H54 (cell line): ENCODE measurements at places on chromosomes 1 and 21.
A peak's percentile ranks its signal among the peaks of the same experiment; 100 is the strongest.

- no peak for DNase-seq
Observed at GRCh38 chr1:164971391-164971790, 385.1 kb downstream of the LMX1A start.

DNA sequence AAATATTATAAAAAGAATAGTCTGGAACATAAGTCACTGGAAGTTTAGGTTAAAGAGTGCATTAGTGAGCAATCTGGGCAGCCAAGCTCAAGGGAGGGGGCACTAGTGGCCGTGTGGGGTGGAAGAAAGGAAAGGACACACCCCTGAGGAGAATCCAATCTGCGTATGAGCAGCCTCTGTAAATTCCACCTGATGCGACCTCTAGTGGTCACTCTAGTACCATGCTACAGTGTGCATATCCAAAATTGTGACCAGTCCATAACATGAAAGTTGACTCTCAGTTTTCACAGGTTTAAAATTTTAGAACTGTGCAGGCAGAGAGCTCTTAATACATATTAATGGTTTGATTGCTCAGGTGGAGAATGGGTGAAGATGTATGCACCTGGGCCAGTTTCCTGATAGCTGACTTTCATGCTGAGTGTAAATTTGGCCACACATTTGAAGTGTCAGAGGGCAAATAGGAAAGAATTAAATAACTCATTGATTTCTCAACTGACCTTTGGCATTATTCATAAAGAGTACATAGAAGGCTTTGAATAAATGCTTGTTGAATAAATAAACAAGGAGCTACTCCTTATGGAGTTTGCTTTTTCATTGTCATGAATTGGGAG is 105.9 kb upstream of the C21orf91 start:
- peak; percentile 44 for DNase-seq

DNA sequence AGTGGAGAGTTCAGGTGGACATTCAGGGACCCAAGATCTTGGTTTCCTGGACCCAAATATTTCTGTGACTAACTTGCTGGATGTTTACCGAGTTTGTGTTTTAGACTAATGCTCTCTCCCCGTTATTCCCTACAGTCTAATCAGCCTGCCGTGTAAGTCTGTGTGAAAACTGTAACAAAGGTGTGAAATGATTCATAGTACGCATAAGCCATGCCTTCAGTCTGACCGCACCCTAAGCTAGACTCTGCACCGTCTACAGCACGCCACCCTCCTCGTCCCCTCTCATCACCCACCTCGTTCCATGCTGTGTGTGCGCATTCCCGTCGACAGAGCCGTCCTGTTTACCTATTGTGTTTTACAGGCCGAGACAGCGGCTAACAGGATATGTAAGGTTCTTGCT is 50.5 kb downstream of the ACTN2 start:
- DNase-seq, result no peak

DNA sequence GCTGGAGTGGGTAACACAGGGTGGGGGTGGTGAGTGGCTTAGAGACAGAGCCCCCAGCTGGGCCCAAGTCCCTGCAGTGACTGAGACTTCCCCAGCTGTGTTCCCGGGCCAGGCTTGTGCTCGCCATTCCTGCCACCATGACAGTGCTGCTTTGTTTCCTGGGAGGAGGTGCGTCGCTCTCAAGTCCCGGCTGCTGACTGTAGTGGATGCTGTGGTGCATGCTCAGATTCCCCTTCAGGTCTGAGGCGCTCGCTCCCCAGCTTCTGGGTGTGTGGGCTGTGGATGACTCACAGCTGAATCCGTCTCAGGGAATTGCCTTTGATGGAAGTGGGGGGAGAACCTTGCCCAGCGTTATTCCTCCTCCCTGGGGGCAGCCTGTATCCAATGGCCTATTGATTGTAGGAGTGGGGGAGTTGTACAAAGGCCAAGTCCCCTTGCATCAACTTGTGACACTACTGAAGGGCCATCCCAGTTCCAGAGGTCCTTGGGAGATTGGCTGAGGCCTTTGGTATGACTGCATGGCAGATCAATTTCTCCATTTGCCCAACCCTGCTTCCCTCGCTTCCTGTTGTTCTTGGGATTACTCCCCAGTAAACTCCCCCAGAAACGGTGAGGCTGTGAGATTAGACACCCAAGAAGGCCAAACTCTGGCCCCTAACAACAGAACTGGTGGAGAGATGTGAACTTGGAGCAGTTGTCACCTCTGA is 17.8 kb upstream of the POU3F1 start:
- peak; percentile 92 for DNase-seq

- no peak for DNase-seq
Observed at GRCh38 chr1:231715816-231716722, 89.5 kb downstream of the DISC1 start.

- DNase-seq, result no peak
Observed at GRCh38 chr1:208177656-208178055, 66.5 kb downstream of the PLXNA2 start.

DNA sequence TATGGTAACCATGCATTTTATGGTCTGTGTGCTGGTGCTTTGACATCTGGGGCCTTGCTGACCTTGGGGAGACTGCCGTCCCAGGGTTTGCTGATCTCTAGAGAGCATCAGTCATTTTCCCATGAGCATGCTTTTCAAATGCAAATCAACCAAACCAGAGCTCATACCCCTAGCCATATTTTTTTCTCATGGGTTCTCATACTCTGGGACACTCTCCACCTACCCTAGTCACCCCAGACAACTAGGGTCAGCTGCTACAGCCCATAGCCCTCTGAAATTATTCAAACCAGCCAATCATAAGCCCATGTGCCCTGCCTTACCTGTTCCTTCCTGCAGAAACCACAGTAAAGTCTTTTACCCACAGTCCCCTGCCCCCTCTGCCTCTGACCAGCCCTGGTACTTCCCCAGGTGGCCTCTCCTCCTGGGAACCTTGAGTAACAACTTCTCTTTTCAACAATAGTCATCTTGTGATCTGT is 132.0 kb downstream of the MAP3K21 start:
- DNase-seq, result no peak

- DNase-seq, result no peak
Observed at GRCh38 chr1:46638921-46639320, 22.3 kb upstream of the MOB3C start.

DNA sequence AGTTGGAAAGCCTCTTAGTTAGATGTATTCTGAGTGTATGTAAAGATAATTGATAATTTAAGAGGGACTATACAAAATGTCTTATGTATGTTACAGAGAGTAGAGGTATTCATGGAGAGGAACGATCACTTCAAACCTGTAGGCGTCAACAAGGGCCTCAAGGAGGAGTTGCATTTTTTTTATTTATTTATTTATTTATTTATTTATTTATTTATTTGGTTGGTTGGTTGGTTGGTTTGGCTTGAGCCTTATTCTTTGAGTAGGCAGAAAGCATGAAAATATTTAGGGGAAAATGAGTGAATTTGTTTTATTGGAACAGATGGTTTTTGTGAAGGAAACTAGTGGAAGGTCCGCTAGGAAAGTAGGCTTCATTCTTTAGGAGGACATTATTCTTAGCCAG is 8.5 kb downstream of the ANGPTL1 start:
- no peak for DNase-seq

GRCh38 chr1:23578997-23579363 is 19.7 kb upstream of the ID3 start:
- DNase-seq, result no peak

- no peak for DNase-seq
Observed at GRCh38 chr1:90730243-90731022, 13.3 kb upstream of the BARHL2 start.

- no peak for DNase-seq
Observed at GRCh38 chr1:80837066-80837465, 963.7 kb upstream of the ADGRL2 start.

- DNase-seq, result no peak
Observed at GRCh38 chr1:53155945-53156344, 13.5 kb upstream of the SLC1A7 start.

DNA sequence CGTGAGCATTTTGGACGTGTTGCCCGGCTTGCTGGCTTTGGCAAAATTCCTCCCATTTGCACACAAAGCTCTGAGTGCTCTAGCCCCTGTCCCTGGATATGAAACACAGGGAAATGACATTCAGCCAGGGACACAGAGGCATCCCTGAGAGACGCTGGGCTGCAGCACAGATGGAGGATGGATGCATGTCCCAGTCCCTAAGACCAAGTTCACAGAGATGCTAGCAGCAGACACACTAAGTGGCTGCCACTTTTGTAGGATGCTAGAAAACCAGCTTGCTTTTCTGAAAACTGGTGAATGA is 12.5 kb downstream of the ACTRT2 start:
- DNase-seq, result no peak

DNA sequence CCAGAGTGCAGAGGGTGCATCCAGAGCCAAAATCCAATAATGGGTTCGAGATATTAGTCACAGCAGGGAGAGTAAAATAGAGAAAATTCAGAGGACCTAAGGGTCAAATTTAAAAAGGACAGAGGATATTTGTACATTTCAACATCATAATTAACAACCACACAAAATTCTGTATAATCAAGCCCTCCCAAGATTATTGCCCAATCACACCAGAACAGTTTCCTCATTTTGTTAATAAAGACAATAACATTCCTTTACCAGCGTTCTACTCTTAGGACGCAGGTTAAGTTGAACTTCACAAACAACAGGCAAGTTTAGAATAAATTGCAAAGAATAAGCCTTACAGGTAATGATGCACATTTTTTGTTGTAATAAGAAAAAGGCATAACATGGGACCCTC is 462.8 kb downstream of the PTPRC start:
- no peak for DNase-seq

DNA sequence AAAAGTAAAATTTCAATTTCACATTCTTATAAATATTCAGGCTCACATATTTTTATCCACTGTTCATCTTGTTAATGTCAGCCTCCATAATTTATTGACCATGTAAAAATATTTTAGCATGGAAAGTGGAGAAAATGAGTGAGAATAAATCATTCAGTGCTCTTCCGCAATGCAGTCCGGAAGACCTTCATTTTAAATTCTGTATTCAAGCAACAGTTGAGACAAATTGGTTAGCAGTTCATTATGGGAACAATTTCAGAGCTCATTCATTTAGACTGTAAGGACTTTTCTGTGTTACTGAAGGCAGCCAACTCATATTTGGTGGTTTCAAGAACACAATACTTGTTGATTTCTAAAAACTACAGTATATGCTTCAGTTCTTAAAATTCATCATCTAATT is 97.8 kb downstream of the TYW3 start:
- no peak for DNase-seq

DNA sequence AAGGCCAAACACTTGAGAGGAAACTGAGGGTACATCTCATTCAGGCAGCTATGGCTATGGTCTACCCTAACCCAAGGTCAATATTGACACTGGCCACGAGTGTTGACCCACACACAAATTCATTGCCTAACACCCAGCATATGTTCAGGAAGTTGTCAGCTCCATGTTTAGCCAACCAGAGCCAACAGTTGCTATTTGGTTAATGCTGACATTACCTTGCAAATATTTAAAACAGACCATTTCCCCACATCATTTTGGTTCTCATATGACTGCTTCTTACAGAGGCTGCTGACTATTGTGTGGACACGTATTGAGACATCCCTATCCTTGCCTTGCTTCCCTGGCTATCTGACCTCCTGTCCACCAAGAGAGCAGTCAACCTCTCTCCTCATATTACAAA is 97.3 kb downstream of the LMX1A start:
- no peak for DNase-seq

GRCh38 chr1:153800516-153800915 is 25.3 kb downstream of the SLC27A3 start:
- DNase-seq, result no peak

- no peak for DNase-seq
Observed at GRCh38 chr1:7292714-7293419, 478.2 kb upstream of the VAMP3 start.

DNA sequence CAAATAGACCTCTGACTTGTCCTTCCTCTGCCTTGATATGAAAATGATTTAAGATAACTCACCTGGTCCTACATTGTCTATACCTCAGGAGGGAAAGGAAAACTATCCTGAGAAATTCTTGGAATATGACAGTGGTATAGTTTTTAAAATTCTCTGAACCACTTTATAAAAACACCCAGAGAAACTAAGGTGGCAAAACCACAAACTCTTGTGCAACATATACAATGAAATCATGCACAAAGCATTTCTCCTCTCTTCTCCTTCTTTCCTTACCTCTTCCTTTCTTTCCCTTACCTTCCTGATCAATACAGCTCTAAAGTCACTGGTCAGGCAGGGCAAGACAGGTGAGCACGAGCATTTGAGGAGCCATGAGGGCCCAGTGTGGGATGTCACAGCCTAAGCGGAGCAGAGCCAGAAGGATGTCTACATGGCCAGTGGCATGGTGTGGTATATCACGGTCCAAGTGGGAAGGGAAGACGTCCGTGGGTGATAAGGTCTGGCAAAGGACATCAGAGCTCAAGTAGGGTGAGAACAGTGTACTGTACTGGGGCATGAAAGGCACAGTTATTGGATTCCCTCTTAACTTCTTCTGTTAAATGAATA is 543.3 kb downstream of the DPYD start:
- no peak for DNase-seq

DNA sequence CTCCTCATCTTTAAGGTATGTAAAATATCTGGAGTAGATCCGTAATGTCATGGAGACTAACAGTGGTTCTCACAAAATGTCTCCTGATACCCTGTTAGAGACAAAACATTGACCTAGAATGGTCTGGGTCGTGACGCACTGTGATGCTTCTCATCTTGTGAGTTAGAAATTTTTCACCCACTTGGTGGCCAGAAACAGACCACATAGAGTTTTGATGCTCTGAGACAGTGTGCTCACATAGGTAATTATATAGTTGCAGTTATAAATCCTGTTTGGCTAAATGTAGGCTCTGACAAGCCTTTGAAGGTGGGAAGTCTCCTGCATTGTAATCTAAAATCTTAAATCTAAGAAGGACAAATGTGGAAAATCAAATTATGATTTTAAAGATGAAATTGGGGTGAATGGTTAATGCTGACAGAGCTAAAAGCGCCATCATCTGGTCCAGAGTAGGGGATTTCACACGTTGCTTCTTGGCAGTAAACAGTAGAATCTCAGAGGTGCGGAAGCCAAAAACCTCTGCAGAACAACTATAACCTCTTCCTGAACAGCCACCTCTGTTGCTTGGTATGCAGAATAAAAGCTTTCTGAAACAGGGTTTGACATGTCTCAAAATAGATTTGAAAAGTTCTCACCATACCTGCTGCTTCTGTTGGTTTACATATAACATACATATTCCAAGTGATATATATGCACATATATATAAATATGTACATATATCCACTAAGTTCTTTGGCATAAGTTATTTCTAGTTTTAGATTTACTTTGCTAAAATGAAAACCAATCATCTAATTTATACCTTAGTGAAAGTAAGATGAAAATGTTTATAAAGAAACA is 17.1 kb downstream of the RPAP2 start:
- no peak for DNase-seq

DNA sequence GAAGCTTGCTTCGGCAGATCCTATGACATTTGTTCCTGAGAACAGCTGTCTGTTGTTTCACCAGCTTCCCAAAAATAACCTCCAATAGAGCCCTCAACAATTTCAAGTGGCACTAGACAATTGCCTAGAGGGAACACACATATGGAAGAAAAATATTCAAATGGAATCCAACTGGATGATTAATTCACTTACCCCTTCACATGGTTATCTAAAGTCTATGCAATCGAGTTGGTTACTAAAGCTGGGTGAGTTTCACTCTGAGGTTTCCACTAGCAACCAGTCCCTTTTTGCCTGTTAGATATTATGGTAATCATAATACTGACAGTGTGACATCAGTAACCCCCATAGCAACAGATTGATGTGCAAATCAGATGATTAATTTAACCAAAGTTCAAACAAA is at the start of gene LEMD1:
Gene LEMD1 (minus strand): TSS at position 259 of the 400 bp plus-strand sequence. CDS start 1,520 bp downstream, outside the sequence.
- no peak for DNase-seq

GRCh38 chr1:41882068-41882477 is 36.6 kb downstream of the HIVEP3 start:
- DNase-seq, result no peak
